ENCODE measurements at places on chromosomes 4 and X.
A peak's percentile ranks its signal among the peaks of the same experiment; 100 is the strongest.

GRCh38 chr4:159547645-159548308 lies 444.9 kb downstream of the RAPGEF2 start:
- no peak overlapping the region for H3K4me3 ChIP-seq
- H3K36me3 ChIP-seq = no peaks in the 10 kb centered on the region
- H3K27me3 ChIP-seq = peaks cover 4% of the 10 kb centered on the region
- no peaks in the 10 kb centered on the region for H3K4me1 ChIP-seq
- no peak overlapping the region for H3K27ac ChIP-seq
- no peak for DNase-seq

DNA sequence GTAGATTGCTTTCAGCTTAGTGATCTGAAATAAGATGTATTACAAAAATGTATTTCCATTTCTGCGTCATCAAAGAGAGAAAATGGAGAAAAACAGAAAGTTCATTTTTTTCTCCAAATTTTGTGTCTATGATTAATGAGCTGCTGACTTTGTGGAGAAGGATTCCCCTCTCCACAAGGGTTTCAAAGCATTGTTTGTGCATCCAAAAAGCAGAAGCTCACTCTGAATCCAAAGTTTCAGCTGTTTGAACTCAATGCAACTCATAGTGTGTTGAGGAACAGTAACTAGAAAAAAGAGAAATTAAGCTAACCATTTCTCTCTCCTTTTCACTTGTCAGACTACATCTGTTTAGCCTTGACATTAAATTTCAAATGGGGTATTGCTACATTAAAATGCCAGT lies 62.9 kb upstream of the SLC7A11 start:
- H3K27ac ChIP-seq = no peak overlapping the region
- no peaks in the 10 kb centered on the region for H3K27me3 ChIP-seq
- DNase-seq = no peak

- H3K4me1 ChIP-seq = peaks cover 3% of the 10 kb centered on the region
- H3K36me3 ChIP-seq = peaks cover 2% of the 10 kb centered on the region
- H3K4me3 ChIP-seq = no peak overlapping the region
- H3K27me3 ChIP-seq = peaks cover 22% of the 10 kb centered on the region
- DNase-seq = no peak
- H3K27ac ChIP-seq = no peak overlapping the region
Measured at GRCh38 chr4:25299476-25300203, 12.9 kb upstream of the ZCCHC4 start.

DNA sequence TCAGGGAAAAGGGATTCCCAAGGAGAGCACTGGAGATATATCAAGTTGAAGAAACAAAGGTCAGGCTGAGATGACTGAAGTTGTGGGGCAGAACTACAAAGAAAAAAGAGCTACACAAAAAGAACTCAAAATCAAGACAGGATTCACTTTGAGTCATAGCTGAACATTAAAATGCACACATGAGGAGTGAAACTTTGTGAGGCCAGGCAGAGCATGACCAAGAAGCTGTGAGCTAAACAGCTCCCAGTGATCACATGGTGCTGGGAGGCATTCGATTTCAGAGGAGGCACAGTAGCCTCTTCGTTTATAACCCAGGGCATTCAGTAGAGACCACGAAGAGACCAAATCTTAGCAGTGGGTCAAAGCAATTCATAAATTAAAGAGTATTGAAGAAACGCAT lies 145.3 kb downstream of the ATRX start:
- H3K27ac ChIP-seq = peak overlapping the region; percentile 61
- peaks cover 6% of the 10 kb centered on the region for H3K4me1 ChIP-seq
- H3K36me3 ChIP-seq = peaks cover 10% of the 10 kb centered on the region
- DNase-seq = no peak
- no peaks in the 10 kb centered on the region for H3K27me3 ChIP-seq

DNA sequence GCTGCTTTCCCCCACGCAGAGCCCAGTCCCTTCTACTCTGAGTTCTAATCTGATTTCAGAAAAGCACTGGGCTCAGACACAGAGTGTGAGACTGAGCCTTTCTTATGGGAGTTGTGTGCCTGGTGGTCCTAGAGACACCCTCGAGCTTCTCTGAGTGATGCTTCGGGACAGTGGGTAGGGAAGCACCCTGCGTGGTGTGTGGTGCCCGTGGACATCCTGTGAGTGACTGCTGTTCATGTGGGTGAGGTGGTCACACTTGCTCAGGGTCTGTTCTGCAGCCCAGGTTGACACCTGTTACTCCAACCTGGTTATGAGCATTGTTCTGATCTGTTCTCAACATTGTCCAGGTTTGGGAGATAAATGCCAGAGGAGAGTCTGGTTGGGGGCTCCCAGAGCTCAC lies 6.1 kb downstream of the GPR78 start:
- peaks cover 60% of the 10 kb centered on the region for H3K27me3 ChIP-seq
- no peak overlapping the region for H3K27ac ChIP-seq
- no peak overlapping the region for H3K4me3 ChIP-seq
- no peaks in the 10 kb centered on the region for H3K4me1 ChIP-seq
- no peaks in the 10 kb centered on the region for H3K36me3 ChIP-seq

GRCh38 chr4:22857411-22857810 lies 164.7 kb downstream of the GBA3 start:
- no peaks in the 10 kb centered on the region for H3K27me3 ChIP-seq
- no peaks in the 10 kb centered on the region for H3K36me3 ChIP-seq
- H3K4me1 ChIP-seq = no peaks in the 10 kb centered on the region
- no peak for DNase-seq

DNA sequence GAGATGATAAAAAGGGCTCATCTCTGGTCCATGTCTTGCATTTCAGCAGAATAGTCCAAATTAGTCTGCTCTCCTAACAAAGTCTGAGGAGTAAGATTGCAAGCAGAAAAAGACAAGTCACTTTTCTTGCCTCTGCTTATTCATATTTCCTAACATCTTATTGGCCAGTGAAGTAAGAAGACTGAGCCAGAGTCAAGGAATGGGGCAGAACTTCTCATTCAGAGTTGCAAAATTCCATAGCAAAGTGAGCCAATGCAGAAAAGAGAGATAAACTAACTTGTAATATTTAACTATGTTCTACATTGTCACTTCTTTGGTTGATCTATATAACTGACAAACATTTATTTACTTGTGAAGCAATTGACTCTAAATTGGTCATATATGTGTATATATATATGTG lies 2304.0 kb downstream of the ARAP2 start:
- H3K4me1 ChIP-seq = no peaks in the 10 kb centered on the region
- H3K27me3 ChIP-seq = no peaks in the 10 kb centered on the region
- no peak for DNase-seq
- no peak overlapping the region for H3K27ac ChIP-seq
- H3K36me3 ChIP-seq = no peaks in the 10 kb centered on the region

GRCh38 chr4:118741301-118741855 lies 56.2 kb downstream of the METTL14 start:
- H3K27ac ChIP-seq = no peak overlapping the region
- H3K4me3 ChIP-seq = no peak overlapping the region
- no peaks in the 10 kb centered on the region for H3K27me3 ChIP-seq
- H3K4me1 ChIP-seq = peaks cover 4% of the 10 kb centered on the region
- no peaks in the 10 kb centered on the region for H3K36me3 ChIP-seq

DNA sequence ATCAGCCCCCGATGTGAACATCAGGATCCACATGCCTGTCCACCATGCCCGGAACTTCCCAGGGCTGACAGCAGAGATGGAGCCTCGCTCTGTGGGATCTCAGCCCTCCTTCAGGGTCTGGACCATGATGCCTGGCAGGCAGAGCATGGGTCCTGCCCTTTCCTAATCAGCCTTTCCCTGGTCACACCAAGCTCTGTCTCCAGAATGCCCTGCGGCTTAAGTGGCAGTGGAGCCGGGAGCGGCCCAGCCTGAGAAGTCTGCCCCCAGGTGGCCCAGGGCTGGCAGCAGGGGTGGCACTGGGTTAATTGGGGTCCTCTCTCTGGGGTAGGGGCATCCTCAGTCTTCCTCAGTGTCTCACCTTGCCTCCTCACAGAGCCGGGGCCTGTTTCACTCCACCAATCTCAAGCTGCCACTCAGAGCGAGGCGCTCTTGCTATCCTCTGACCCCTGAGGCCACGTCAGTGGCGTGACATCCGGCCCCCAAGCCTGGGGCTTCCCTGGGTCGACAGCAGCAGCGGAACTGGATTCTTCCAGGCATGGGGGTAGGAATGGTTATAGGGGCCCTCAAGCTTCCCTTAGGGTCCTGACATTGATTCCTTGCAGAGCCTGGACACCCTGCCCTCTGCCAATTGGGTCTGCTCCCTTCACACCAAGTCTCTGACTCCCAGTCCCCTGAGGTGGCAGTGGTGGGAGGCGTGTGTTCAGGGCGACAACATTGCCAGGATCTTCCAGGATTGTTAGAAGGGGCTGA lies 20.8 kb upstream of the TMEM185A start:
- no peak for DNase-seq
- H3K36me3 ChIP-seq = no peaks in the 10 kb centered on the region
- no peaks in the 10 kb centered on the region for H3K27me3 ChIP-seq
- H3K4me1 ChIP-seq = no peaks in the 10 kb centered on the region

GRCh38 chr4:3874028-3874415 lies 107.8 kb downstream of the ADRA2C start:
- H3K27ac ChIP-seq = no peak overlapping the region
- DNase-seq = no peak
- H3K27me3 ChIP-seq = peaks cover 58% of the 10 kb centered on the region
- no peak overlapping the region for H3K4me3 ChIP-seq
- H3K36me3 ChIP-seq = peaks cover 8% of the 10 kb centered on the region
- H3K4me1 ChIP-seq = peaks cover 7% of the 10 kb centered on the region

DNA sequence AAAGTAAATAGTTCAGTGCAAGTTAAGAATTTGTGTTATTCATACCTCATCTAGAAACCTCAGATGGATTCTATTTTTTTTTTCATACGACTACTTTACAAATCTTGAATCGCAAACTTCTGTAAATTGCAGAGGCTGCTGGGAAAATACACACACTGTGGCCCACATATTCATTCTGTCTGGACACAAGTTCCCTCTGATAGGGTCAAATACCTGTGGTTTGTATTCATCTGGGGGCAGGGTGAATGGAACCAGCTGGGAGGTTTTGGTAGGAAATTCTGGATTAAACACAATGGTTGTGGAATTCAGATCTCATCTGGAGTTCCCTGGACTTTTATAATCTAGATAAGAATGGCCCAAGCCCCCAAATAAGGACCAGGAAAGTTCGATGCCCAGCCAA lies 56.2 kb downstream of the SPATA18 start:
- H3K36me3 ChIP-seq = no peaks in the 10 kb centered on the region
- no peak overlapping the region for H3K27ac ChIP-seq
- no peak overlapping the region for H3K4me3 ChIP-seq
- no peaks in the 10 kb centered on the region for H3K4me1 ChIP-seq
- DNase-seq = no peak
- H3K27me3 ChIP-seq = peaks cover 9% of the 10 kb centered on the region

- peaks cover 6% of the 10 kb centered on the region for H3K36me3 ChIP-seq
- no peak overlapping the region for H3K4me3 ChIP-seq
Measured at GRCh38 chr4:122930862-122931261, 8.5 kb upstream of the NUDT6 start.

DNA sequence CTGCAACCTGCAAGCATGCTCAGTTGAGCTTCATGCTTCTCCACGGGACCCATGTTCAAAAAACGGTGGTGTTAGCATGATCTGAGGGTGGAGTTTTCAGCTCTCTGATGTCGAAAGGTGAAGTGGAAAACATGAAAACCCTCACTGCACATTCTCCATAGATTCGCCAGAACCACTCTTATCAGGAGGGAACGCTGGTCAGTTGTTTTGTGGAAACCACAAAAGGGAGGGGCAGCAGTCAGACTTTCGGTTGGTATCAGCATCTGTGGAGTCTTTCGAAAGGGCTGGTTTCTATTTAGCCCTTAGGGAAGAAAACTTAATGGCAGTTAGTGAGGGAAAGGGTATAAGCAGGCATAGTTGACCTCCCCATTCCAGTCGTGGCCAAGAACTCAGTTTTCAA lies 12.6 kb downstream of the PPA2 start:
- H3K27me3 ChIP-seq = no peaks in the 10 kb centered on the region
- no peak overlapping the region for H3K27ac ChIP-seq
- DNase-seq = no peak
- H3K4me1 ChIP-seq = peaks cover 21% of the 10 kb centered on the region
- no peak overlapping the region for H3K4me3 ChIP-seq
- H3K36me3 ChIP-seq = peaks cover 4% of the 10 kb centered on the region

DNA sequence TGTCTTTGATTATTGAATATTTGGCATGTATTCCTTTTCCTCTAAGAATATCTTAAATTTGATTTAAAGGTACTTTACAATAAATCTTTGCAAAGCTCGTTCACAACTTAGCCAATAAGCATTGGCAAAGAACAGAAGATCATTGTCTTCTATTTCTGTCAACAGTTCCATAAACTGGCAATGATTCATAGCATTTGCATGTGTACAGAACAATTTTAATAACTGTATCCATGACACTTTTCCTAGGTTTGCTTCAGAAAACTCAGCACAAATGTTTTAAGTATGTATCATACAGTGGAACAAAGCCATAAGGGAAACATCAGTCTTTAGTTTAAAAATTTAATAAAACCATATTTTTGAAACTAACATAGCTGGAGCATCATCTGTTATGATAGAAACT lies 462.7 kb upstream of the RPS6KA3 start:
- no peaks in the 10 kb centered on the region for H3K27me3 ChIP-seq
- no peak overlapping the region for H3K4me3 ChIP-seq
- H3K4me1 ChIP-seq = no peaks in the 10 kb centered on the region
- no peaks in the 10 kb centered on the region for H3K36me3 ChIP-seq

GRCh38 chrX:121256647-121257046 lies 209.2 kb downstream of the GLUD2 start:
- no peak overlapping the region for H3K4me3 ChIP-seq
- no peaks in the 10 kb centered on the region for H3K4me1 ChIP-seq
- H3K36me3 ChIP-seq = no peaks in the 10 kb centered on the region
- DNase-seq = no peak
- H3K27ac ChIP-seq = no peak overlapping the region

DNA sequence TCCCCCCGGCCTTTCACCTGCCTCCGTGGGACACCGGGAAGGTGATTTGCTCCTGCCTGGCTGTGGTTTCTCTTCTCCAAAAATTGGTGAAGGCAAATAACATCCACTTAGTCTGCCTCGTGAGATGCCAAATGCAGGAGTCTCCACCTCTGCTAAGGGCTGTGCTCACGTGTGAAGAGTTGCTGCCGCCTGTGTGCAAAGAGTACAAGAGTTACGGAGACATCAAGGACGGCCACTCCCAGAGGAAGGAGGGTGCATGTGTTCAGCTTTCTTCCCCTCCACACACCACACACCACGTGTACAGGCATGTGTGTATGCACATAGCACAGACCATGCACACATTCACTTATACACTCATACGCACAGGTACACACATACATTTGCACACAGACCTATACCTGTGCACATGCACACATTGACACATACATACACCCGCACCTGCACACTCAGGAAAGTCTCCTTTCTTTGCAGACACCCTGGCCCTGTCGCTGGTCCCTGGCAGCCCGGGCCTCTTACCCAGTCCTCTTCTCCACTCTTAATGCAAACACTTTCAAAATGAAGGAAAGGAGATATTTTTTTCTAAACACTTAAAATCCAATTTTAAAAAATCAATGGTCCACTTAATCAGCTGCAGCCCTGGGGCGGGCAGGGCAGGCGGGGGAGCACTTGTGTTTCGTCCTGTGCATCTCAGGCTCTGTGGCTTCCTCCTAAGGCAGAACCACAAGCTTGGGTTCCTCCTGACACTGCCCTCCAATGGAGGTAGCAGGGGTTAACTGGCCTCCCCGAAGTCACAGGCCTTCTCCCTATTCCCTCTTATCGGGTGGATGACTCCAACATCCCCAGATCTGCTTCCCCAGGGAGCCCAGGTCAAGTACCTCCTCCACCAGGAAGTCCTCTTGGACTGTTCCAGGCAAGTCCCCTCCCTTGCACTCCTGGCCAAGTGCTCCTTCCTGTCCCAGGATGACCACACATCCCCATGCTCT lies 103.0 kb downstream of the CPZ start:
- no peaks in the 10 kb centered on the region for H3K36me3 ChIP-seq
- no peak overlapping the region for H3K4me3 ChIP-seq
- H3K4me1 ChIP-seq = no peaks in the 10 kb centered on the region
- H3K27me3 ChIP-seq = peaks cover 9% of the 10 kb centered on the region
- DNase-seq = no peak
- H3K27ac ChIP-seq = no peak overlapping the region

Data from T-helper 17 cell (primary cell).